ENCODE measurements at places on chromosomes 2 and 18. TPM values are rescaled to one million over a fixed set of nuclear protein-coding genes. Genes with fewer than 3 reads are reported as not detected.

DNA sequence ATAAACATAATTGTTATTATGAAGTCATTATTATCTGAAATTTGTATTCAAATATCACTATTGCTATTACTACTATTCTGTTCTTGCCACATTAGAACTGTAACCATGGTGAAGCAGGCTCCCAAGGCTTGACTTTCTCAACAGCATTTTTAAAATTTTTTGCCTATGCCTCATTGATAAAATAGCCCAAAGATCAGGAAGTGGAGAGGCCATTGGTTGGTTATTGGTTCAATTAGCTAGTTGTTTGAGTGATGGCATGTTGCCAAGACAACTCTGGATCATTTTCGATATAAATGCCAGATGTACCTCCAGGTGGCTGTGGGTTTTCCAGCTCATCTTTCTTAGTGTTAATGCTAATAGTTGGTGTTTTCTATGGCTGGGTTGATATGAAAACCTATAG, 513.5 kb downstream of the TRIB2 start:
- H3K4me3 ChIP-seq, result no peak overlapping the region
- H3K36me3 ChIP-seq, result no peaks in the 10 kb centered on the region
- no peaks in the 10 kb centered on the region for H3K27me3 ChIP-seq
- no peak for DNase-seq
- H3K4me1 ChIP-seq, result no peaks in the 10 kb centered on the region

DNA sequence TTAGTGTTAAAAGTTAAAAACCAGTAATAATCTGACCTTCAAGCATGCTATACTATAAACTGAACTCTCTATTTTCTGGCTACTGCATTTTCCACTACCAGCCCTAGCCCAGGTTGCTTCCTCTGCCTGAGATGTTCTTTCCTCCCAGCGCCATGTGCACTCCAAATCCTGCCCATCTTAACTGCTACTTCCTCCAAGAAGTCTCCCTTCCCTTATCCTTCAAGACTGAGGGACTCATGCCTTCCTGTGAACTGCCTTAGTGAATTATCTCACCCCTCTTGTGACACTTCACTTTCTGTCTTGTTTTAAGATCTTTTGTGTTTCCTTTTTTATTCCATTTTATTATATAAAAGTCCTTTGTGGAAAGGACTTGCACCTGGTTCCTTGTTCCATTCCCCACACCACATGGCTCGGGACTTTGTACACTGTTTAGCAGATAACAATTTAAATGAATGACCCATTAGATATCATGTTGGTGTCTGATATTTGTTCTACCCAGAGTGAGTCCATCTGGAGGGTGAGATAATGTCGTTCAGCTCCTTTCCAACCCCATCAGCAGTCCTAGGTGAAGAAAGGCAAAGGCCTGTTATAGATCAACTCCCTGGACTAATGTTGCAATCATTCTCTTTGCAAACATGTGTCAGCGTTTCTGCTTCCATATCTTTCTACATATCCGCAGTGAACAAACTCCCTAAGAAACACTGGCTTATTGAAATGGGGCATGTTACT, 20.9 kb upstream of the AGFG1 start:
- H3K36me3 ChIP-seq, result no peaks in the 10 kb centered on the region
- no peaks in the 10 kb centered on the region for H3K27me3 ChIP-seq
- no peak for DNase-seq
- no peaks in the 10 kb centered on the region for H3K4me1 ChIP-seq
- no peak overlapping the region for H3K27ac ChIP-seq

- no peak overlapping the region for H3K27ac ChIP-seq
- no peaks in the 10 kb centered on the region for H3K4me1 ChIP-seq
- H3K4me3 ChIP-seq, result no peak overlapping the region
- H3K36me3 ChIP-seq, result peaks cover 39% of the 10 kb centered on the region
Measured at GRCh38 chr2:9441556-9441955, 18.1 kb downstream of the CPSF3 start.

- no peaks in the 10 kb centered on the region for H3K36me3 ChIP-seq
- H3K4me3 ChIP-seq, result peak overlapping the region; percentile 85
- H3K4me1 ChIP-seq, result peaks cover 11% of the 10 kb centered on the region
- H3K27ac ChIP-seq, result peak overlapping the region; percentile 78
Measured at GRCh38 chr18:58671632-58672564, 633 bp downstream of the MALT1 start.

DNA sequence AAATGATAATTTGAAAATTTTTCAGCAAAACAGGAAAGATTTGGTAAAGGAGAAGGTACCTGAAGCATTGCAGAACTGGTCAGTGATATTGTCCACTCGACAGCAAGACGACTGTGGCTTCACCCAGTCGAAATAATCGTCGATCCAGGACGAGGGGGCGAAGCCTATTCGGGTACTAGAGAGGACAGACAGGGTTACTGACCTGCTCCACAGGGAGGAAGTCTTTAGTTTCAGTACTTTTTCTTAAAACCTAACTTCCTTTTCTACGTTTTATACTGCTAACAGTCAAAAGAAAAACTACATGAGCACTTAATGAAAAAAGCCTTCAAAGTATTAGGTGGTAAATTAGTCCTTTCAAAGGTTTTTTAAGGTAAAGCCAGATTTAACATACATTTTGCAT, 36.0 kb downstream of the RMC1 start:
- no peak for DNase-seq
- H3K27me3 ChIP-seq, result no peaks in the 10 kb centered on the region
- H3K4me3 ChIP-seq, result no peak overlapping the region
- H3K4me1 ChIP-seq, result no peaks in the 10 kb centered on the region
- no peak overlapping the region for H3K27ac ChIP-seq

GRCh38 chr2:20326163-20326780, 24.4 kb downstream of the PUM2 start:
- H3K27ac ChIP-seq, result no peak overlapping the region
- no peak for DNase-seq
- H3K4me1 ChIP-seq, result peaks cover 5% of the 10 kb centered on the region
- no peaks in the 10 kb centered on the region for H3K27me3 ChIP-seq

- H3K4me1 ChIP-seq, result no peaks in the 10 kb centered on the region
- no peaks in the 10 kb centered on the region for H3K27me3 ChIP-seq
- no peak for DNase-seq
- H3K4me3 ChIP-seq, result no peak overlapping the region
- no peak overlapping the region for H3K27ac ChIP-seq
- H3K36me3 ChIP-seq, result no peaks in the 10 kb centered on the region
Measured at GRCh38 chr2:37415128-37415820, 70.8 kb downstream of the QPCT start.

GRCh38 chr18:23627321-23627720, 35.4 kb downstream of the ANKRD29 start:
- no peak overlapping the region for H3K27ac ChIP-seq
- no peak overlapping the region for H3K4me3 ChIP-seq
- H3K4me1 ChIP-seq, result peaks cover 9% of the 10 kb centered on the region

DNA sequence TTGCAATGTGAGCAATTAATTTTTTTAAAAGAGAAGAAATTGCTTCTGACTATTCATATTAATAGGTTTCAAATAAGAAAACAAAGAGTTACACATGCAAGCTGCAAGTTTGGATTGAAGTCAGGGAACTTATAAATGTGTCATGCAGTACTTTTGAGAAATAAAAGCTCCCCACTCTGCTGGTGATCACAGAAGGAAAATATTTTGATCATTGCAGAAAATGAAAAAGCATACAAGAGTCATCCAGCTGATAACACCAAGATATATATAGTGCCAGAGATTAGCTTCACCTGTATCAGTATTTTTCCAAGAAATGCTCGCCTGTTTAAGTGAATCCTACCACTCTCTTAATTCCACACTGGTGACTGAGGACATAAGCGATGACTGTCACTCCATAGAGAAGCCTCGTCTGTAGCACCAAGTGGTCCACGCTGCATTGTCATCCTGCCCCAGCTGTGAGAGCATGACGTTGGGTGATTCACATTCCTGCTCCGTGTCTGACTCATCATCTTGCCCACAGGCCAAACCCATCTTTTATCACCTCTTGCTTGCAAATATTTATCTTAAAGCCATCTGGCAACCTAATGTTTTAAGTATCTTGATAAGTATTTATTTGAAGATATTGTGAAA, 178.0 kb downstream of the ASXL3 start:
- no peaks in the 10 kb centered on the region for H3K27me3 ChIP-seq
- DNase-seq, result no peak
- no peaks in the 10 kb centered on the region for H3K4me1 ChIP-seq

- no peaks in the 10 kb centered on the region for H3K36me3 ChIP-seq
- no peak overlapping the region for H3K27ac ChIP-seq
- H3K4me1 ChIP-seq, result peaks cover 12% of the 10 kb centered on the region
- H3K4me3 ChIP-seq, result no peak overlapping the region
Measured at GRCh38 chr2:238851026-238851425, 3.1 kb downstream of the TWIST2 start.

DNA sequence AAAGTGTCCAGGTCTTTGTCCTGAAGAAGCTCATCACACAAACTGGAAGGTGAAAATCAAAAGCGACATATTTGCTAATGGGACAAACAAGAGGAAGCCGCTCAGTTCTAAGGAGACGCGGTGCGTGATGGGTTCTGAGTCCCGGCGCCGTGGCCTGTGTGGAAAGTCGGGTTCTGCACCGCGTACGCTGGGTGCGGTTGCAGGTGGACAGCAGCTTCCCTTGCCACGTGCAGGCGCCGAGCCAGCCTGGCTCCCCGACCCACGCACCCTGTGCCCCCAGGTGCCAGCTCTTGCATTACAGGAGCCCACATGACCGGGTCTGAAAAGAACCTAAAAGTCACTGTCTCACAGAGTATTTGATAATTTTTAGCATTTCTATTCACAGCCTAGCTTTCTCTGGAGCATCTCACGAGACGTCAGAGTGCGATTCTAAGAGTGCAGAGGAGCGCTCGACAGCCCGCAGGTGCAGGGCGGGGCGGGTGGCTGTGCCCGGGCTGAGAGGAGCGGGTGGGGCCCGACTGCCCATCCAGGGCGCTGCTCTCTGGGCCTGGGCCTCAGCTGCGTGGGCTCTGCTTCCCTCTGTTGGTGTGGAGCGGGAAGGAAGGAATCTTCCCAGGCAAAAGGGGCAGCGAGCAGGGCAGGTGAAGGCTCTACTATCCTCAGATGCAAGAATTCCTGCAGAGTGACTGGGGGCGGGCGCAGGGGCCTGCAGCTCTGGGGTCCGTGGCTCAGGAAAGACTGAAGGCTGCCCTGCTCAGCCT, 39.4 kb downstream of the MYT1L start:
- no peak overlapping the region for H3K27ac ChIP-seq
- no peak for DNase-seq
- H3K4me1 ChIP-seq, result no peaks in the 10 kb centered on the region
- no peaks in the 10 kb centered on the region for H3K36me3 ChIP-seq
- H3K27me3 ChIP-seq, result no peaks in the 10 kb centered on the region

UBXN2A gene
- 18.8 TPM for total RNA-seq

DNER gene
- 0.27 TPM for total RNA-seq

GCC2 gene
- 40.4 TPM for total RNA-seq

SCYGR5 gene
- not detected for total RNA-seq

Data from thoracic aorta (tissue), 2 donors.